GM23338 (cell line): ENCODE measurements at places on chromosomes 5 and 9. TPM values are rescaled to one million over a fixed set of nuclear protein-coding genes. Genes with fewer than 3 reads are reported as not detected.
A peak's percentile ranks its signal among the peaks of the same experiment; 100 is the strongest.

DNA sequence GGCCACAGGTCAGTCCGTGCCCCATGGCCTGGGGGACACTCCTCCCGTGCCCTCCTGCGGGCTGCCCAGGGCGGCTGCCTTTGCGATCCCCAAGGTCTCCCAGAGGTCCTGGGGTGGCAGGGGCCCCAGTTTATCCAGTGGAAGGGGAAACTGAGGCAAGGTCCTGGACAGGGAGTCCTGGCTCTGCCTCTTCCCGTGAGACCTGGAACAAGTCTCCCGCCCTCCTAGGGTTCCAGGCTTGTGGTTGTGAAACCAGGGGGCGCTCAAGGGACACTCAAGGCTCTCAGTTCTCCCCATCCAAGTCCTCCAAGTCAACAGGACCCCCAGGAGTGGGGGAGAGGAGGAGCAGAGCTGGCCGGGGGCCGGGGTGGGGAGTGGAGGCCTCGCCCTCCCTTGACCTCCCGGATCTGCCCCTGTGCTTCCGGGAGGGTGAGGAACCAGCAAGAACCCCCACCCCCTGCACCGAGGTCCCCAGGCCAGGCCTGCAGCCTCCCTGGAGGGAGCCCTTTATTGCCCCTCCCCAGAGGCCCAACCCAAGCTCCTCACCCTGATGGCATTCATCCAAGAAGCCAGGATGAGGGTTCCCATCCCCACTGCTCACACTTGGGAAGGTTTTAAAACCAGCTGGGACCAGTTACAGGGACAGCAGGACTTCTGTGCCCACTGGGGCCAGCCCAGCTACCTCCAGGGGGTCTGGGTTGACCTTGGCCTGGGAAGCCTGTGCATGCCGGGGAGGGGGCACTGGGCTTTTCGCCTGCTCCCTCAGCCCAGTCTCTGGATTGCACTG is 24.7 kb upstream of the TMEM250 start:
- peak; percentile 86 for DNase-seq

DNA sequence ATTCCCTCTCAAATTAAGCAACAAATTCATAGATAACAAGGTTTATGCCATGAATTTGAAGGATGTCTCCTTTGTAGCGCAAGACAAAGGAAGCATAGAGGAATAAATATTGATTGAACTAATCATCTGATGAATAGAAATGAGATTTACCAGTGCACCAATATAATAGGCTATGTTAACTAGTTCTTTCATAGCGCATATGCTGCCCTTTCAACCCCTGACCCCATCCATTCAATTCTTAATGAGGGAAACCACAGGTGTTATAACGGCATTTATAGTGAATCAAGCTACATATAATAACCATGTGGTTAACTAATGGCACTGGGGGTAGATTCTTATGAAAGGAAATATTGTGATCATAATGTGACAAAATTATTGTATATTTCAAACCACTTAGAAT is 6.5 kb downstream of the RORB start:
- DNase-seq: no peak

SPATA31C1 gene
- 0.08 TPM in 1 of 2 replicates, not detected in the other for total RNA-seq

DNA sequence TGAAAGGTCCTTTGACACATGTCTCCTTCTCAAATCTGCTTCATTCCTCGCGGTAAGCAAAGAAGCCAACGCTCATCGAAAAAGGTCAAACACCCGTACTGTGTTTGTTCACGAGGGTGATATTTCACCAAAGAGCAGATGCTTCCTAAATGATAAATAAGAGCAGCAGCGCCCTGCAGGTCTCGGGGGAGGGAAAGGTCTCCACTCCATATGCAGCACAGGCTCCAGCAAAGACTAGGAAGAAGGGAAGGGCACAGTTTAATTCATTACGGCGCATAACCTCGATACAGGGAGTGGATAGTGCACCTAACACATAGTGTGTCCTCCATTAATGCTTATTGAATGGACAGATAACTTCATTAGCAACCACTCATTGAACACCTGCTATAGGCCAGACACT is 593.3 kb downstream of the CDK5RAP2 start:
- DNase-seq: no peak

- no peak for DNase-seq
Observed at GRCh38 chr9:93830012-93830596, 125.1 kb downstream of the BARX1 start.

- DNase-seq: no peak
Observed at GRCh38 chr5:131281133-131281867, 17.4 kb downstream of the CDC42SE2 start.

GRCh38 chr5:134524826-134525682 is at the start of gene JADE2:
Gene JADE2 (plus strand): TSS chr5:134525670. CDS start chr5:134535858, 10,188 bp downstream.
- peak; percentile 80 for DNase-seq

DNA sequence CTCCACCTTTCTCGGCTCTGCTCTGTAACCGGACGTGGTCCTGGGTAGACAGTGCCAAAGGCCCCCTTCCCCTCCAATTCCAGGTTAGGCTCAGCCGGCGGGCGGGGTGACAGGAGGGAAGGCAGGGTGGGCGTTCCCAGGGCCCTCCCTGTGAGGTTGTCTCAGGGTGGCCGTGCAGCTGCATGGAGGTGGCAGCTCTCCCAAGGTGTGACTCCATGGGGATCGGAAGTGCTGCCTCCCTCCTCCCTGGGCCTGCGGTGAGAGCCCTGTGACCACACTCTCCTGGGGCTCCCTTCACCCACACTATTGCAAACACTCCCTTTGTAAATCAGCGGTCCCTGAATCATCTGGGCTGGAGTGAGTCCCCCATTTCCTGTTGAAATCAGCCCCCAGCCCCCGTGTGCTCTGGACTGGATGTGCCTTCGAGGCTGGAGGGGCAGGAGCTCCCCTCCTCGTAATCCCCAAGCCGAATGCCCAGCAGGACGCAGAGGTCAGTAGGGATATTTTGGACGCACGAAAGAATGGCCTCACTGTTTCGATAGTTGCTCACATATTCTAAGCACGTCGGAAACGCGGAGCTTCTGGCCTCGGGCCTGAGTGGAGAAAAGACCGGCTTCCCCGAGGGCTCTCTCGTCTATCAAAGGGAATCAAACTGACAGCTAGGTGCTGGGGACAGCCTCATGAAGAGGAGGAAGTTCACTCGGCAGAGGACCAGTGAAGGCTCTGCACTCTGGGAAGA is 107.6 kb upstream of the COL5A1 start:
- DNase-seq: no peak

CDO1 gene
- 21.2 and 29.2 TPM in 2 replicates for total RNA-seq

DNA sequence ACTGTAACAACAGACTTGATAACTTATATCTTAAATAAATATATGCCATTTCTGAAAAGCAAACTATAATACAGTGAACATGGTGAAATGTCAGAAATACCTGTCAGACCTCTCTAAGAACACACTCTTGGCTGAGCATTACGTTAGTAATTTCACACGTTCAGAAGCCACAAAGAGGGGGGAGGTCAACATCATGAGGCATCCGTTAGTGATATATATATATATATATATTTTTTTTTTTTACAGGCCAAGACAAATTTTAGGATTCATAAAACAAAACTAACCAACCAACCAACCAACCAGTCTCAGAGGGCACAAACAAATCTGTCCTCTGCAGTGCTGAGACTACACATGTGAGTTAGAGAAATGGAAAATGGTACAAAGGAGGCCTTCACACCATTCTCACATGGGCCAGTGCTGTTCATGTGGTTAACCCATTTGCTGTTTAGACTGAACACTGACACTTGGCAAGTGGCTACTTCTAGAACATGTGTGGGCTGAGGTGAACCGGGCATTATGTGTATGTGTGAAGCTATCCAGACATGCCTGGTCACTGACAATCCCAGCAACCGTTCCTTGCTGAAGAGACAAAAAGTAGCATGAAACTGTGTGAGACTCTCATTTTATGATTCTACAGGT is 54.5 kb downstream of the ELL2 start:
- no peak for DNase-seq

DNA sequence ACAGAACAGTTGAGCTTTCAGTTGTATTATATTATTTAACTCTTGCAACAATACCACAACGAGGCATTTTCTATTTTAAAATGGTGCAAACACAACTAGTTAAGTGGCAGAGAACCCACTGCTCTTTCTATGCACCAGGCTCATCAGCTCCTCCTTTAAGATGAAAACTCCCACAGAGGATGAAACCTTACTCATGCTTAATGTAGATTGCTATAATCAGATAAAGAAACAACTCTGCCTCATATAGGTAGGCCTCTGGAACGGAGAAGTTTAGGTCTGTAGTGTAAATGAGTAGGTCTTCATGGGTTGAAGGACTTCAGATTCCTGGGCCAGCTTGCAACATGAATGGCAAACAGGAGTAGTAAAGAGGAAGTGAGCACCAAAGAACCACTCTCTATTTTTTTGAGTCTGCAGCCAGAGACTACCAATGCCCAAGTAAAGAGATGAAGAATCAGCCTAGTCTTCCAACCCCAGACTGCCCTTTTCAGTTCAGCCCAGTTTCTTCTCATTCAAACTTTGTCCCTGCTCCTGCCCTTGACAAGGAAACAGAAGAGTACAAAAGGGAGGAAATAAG is 33.9 kb downstream of the HACD4 start:
- no peak for DNase-seq

DNA sequence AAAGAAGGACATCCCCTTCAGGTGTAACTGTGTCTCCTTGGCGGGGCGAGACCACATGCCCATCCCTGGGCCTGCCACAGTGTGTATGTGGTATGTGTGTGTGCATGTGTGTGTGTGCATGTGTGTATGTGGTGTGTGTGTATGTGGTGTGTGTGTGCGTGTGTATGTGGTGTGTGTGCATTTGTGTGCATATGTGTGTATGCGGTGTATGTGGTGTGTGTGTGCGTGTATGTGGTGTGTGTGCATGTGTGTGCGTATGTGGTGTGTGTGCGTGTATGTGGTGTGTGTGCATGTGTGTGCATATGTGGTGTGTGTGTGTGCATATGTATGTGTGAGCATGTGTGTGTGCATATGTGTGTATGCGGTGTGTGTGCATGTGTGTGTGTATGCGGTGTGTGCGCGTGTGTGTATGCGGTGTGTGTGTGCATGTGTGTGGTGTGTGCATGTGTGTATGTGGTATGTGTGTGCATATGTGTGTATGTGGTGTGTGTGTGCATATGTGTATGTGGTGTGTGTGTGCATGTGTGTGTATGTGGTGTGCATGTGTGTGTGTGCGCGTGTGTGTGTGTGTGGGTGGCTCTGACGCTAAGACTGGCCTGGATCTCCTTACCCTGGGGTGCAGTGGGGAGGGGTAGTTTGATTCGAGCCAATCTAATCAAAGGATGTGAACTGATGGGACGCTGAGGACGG is 107.9 kb upstream of the RAPGEF1 start:
- no peak for DNase-seq

- no peak for DNase-seq
Observed at GRCh38 chr9:83724436-83724835, 16.7 kb upstream of the UBQLN1 start.

GRCh38 chr9:34443533-34443932 is 14.8 kb downstream of the FAM219A start:
- DNase-seq: no peak

DNA sequence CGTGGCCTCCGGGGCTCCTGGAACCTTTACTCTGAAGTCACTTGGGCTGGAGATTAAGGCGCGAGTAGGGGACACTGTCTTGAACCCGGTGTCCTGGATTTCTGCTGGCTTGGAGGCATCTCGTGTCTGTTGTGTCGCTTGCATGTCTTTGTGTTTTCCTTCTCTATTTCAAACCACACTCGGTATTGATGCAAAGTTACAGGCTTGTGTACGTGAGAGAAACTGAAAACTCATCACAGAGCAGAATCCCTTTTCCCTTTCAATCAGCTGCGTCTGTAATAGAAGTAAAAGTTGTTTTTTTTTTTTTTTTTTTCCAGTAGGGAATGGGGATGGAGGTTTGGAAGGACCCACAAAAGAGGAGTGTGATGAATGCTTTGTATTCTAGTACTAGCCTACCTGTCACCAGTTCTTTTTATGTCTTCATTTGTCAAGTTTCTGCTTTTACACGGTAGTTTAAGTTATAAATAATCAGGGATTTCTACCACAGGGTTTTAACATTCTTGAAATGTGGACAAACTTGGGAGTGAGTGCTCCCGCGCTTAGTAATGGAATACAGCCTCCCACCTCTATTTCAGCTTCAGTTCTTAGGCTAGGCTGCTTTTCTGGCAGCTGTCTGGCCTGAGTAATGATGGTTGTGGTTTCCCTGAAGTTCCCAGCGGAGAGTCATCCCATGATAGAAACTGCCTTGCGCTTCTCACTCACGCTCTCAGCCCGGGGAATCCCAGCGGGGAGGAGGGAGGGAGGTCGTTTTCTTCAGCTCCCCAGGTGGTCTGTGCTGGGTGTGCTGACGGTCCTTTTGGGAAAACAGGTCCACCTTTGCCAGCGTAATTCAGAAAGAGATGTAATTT is 763 bp downstream of the TJP2 start:
- DNase-seq: peak; percentile 78

GRCh38 chr9:123322273-123323195 is 33.5 kb upstream of the CRB2 start:
- DNase-seq: no peak

TPPP gene
- total RNA-seq: 1.4 and 1.8 TPM in 2 replicates

DNA sequence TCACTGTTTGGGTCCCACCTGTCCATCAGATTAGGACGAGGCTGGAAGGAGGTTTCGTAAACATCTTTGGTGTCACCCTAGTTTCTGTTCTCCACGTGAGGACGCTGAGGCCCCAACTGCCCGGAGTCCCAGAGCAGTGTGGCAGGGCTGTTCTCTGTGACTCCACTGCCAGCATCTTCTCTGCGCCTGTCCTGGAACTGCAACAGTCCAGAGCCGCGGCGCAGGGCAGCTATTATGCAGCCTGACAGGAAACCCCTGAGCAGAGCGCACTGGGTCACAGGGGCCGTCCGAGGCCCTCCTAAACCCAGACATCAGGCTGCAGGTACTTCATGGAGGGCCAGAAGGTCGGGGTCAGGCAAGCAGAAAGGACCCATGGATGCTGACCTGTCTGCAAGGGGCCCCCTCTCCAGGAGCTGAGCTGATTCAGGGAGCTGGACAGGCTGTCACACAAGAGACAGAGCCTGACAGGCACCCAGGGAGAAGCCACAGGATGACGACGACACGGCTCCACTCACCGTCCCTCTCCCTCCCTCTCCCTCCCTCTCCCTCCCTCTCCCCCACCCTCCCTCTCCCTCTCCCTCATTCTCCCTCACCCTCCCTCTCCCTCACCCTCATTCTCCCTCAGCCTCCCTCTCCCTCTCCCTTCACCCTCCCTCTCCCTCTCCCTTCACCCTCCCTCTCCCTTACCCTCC is 31.7 kb downstream of the DBH start:
- no peak for DNase-seq

- no peak for DNase-seq
Observed at GRCh38 chr9:6973762-6974161, 216.0 kb downstream of the KDM4C start.

DNA sequence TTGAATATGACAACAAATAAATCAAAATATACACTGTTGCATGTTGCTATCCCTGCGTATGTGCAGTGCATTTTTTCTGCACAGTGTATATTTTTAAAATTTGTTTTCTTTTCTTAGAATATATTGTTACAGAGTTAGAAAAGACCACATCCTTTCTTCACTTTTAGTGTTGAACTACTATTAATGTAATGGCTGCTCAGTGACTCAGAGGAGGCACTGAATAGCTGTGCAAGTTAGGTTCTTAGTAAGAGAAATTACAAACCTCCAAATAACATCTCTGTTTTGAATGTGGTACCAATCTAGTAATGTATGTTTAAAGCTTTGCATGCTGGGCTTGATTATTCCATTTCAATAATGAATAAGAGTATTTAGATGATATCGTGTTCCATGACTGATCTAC is 208.9 kb upstream of the PRR16 start:
- no peak for DNase-seq
